ENCODE measurements at places on chromosomes 7 and 10.

DNA sequence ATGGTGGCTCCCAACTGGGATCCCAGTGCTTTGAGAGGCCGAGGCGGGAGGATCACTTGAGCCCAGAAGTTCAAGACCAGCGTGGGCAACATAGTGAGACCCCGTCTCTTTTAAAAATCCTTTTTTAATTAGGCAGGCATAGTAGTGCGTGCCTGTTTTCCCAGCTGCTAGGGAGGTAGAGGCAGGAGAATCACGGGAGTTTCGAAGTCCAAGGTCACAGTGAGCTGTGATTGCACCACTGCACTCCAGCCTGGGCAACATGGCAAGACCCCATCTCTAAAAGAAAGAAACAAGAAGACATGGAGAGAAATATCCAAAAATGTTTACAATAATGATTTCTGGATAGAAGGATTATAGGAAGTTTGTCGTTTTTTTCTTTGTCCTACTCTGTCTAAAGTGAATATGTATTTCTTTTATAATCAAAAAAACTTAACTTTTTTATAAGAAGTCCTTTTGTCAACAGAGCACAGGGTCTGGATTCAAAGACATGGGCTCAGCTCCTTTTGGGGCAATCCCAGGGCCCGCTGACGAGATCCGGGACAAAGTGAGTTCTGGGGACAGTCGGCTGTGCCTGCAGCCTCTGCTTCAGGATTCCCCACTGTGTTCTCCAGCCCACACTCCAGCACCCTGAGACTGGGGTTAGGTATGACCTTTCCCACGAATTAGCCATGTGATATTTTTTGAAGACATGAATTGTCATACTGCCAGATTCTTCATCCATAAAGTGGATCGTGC lies 45.6 kb downstream of the PDGFA start:
- peak; percentile 0 for DNase-seq

GRCh38 chr7:18996583-18996982 lies 120.9 kb downstream of the TWIST1 start:
- DNase-seq: no peak

DNA sequence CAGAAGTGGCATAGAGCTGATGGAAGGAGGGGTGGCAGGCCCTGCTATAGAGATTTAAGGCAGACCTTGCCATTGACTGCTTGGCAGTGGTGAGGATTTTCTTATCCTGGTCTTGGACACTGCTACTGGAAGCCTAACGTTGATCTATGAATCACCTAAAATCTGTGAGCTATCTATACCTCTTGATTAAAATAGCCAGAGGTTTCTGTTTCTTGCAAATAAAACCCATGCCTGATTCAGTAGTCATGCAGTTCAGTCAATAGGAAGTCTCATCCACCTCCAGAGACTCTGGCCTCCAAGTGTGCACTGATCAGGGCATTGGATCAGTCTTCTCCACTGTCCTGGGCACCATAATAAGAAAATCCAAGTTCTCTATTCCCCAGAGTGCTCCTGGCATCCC lies 286.5 kb downstream of the PTEN start:
- no peak for DNase-seq

GRCh38 chr7:109101332-109101731 lies 531.7 kb downstream of the DNAJB9 start:
- no peak for DNase-seq

DNA sequence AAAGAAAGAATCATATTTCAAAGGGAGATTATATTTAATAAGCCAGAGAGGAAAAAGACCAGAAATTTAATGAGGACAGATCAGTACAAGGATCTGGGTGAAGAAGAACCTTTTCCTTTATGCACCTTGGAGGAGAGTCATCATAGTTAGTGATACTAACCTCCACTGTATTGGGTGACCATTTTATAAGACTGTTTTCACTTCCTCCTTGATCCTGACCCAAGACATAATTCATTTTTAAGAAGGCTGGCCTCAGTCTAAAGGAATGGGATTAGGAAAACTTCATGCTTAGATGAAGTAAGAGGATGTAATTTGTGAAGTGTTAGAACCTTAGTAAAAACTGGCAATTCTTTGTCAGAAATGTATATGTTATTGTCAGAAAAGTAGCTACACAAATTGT lies 68.6 kb downstream of the ADAM22 start:
- DNase-seq: no peak

GRCh38 chr7:55536619-55537457 lies 35.5 kb downstream of the VOPP1 start:
- DNase-seq: peak; percentile 34
